ENCODE measurements at places on chromosomes 13 and 19.

- H3K4me3 ChIP-seq = no peak overlapping the region
- H3K27ac ChIP-seq = no peak overlapping the region
These were observed 8.2 kb upstream of the MEIS3 start for GRCh38 chr19:47427241-47428176.

DNA sequence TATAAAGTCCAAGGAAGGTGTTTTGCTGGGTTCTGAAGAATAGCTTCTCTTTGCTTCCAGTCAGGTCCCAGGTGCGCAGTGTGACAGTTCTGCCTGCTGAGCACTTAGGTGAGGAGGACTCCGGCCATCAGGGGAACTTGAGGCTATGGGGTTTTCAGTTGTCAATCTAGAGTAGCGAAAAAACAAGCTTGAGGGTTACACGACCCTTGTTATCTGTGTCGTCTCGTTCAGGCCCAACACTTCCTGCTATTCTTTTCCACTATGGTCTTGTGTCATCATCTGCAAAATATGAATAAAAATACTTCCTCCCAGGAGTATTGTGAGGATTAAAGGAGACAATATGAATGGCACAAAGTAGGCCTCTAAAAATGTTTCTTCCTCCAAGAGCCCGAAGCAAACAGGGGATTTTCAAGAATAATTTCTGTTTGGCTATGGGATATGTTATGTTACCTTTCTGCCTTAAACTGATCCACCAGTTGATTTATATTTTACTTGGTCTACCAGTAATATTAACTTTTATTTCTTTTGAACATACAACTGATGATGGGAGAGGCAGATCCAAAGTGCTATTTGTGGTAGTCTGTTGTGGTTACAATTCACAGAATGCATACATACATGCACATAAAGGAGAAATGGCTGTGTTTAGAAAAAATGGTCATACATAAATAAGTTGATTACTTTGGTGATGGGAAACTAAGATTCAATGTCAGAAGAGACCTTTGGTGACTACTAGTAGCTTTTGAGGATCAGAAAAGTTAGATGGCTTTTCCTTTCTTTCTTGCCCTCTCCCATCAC is 40.5 kb upstream of the RCBTB2 start:
- no peak overlapping the region for H3K4me3 ChIP-seq
- H3K27ac ChIP-seq = no peak overlapping the region
- no peak for DNase-seq
- no peaks in the 10 kb centered on the region for H3K27me3 ChIP-seq
- H3K4me1 ChIP-seq = peaks cover 2% of the 10 kb centered on the region

GRCh38 chr19:30310602-30311263 is 61.5 kb upstream of the ZNF536 start:
- H3K36me3 ChIP-seq = no peaks in the 10 kb centered on the region
- H3K4me3 ChIP-seq = no peak overlapping the region
- H3K27ac ChIP-seq = no peak overlapping the region
- no peak for DNase-seq
- no peaks in the 10 kb centered on the region for H3K4me1 ChIP-seq

DNA sequence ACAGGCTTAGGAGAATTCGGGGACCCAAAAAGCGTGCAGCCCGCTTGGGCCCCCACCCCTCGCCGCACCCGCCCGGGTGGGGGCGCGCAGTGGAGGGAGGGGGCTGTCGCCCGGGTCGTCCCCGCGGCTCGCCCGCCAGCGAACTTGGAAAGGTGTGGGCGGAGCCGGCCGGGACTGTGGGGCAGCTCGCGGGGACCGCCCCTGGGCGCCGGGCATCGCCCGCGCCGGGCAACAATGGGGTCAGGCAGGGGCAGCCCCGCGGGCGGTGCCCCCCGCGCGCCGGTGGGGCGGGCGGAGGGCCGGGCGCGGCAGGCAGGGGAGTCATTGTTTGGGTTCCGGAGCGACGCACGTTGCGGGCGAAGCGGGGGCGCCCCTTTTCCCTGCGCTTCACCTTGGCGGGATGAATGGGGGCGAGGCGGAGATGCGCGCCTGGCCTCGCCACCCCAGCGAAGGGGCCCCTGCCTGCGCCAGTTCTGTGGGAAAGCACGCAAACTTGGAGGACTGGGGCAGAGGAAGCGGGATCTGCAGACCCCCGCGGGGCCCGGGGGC is 647 bp upstream of the KLF12 start:
- H3K27ac ChIP-seq = peak overlapping the region; percentile 87
- H3K36me3 ChIP-seq = no peaks in the 10 kb centered on the region
- H3K27me3 ChIP-seq = no peaks in the 10 kb centered on the region
- peak overlapping the region; percentile 88 for H3K4me3 ChIP-seq
- peaks cover 3% of the 10 kb centered on the region for H3K4me1 ChIP-seq

- no peak for DNase-seq
- H3K4me1 ChIP-seq = no peaks in the 10 kb centered on the region
- peak overlapping the region; percentile 50 for H3K4me3 ChIP-seq
- no peaks in the 10 kb centered on the region for H3K36me3 ChIP-seq
These were observed 748 bp downstream of the RAB4B start for GRCh38 chr19:40778706-40779284.

DNA sequence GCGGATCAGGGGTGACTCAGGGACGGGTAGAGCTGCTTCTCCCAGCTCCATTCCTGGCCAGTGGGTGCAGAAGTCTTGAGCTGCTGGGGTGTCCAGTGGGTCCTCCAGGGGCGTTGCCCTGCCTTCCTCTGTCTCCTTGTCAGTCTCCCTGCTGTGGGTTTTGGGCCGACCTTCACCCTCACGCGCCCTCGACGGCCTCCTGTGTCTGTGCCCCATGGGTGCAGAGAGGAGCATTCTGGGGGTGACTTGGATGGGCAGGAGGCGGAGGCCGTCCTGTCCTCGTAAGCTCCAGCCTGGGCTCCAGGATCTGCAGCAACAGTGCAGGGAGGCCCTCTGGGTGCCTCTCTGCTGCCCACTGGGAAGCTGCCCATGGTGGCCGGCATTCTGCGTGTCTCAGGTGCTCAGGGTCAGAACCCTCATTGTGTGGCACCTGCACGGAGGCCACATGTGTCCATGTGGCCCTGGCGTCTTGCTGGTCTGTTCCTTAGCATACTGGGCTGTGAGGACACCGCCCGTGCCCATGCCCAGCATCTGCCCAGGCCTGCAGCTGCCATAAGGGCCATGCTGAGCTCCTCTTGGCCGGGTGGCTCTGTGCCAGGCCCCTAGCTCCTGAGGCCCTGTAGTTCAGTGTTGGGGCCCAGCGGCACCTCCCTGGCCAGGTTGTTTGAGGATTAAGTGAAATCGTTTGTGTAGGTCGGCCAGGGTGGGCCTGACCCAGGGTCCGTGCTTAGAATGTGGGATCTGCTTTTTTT is 17.3 kb downstream of the DOT1L start:
- no peak overlapping the region for H3K27ac ChIP-seq
- no peaks in the 10 kb centered on the region for H3K27me3 ChIP-seq
- no peak overlapping the region for H3K4me3 ChIP-seq
- no peaks in the 10 kb centered on the region for H3K4me1 ChIP-seq
- DNase-seq = no peak

DNA sequence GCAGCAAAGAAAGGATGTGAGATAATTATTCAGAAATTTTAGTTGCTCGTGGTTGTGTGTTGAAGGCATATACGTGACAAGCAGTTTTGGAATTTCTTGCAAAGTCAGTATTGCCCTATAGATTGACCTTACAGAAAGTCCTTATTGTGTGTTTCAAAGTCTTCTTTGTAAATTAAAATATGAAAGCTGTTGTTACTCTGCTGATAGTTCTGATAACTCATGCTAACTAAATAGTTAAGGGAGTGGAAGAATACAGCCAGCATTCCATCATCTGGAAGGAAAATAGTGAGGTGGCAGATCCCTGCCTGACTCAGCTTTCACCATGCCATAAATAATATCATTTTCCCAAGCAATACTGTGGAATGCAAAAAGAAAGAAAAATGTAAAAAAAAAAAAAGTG is 27.2 kb downstream of the WASF3 start:
- no peaks in the 10 kb centered on the region for H3K36me3 ChIP-seq
- no peak overlapping the region for H3K27ac ChIP-seq
- H3K4me1 ChIP-seq = no peaks in the 10 kb centered on the region
- no peak overlapping the region for H3K4me3 ChIP-seq
- H3K27me3 ChIP-seq = no peaks in the 10 kb centered on the region

- no peaks in the 10 kb centered on the region for H3K36me3 ChIP-seq
- H3K4me3 ChIP-seq = no peak overlapping the region
- no peak for DNase-seq
- H3K27ac ChIP-seq = no peak overlapping the region
- H3K27me3 ChIP-seq = no peaks in the 10 kb centered on the region
- no peaks in the 10 kb centered on the region for H3K4me1 ChIP-seq
These were observed 4.0 kb upstream of the DPF1 start for GRCh38 chr19:38228005-38228377.

DNA sequence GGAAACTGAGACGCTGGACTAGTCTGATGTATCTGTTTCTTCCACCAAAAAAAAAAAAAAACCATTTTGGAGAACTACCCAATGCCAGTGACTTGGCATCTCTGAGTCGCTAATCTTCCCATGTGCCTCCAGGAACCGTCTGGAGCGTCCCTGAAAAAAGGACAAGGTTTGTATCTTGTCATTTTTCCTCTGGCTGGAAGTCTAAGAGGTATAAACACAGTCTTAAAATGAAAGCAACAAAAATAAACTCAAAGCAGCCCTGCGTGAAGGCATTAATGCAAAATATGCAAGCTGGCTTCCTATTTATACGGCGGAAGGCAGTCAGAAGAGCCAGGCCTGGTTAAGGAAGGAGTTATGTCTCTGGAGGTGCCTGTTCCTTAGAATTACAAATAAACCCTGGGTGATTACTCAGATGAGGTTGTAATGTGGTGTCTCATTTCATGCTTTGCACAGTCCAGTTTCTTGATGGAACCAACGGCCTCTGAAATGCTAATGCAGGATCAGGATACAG is 20.3 kb downstream of the ACTN4 start:
- H3K27me3 ChIP-seq = no peaks in the 10 kb centered on the region
- H3K27ac ChIP-seq = peak overlapping the region; percentile 100
- peaks cover 25% of the 10 kb centered on the region for H3K4me1 ChIP-seq
- no peaks in the 10 kb centered on the region for H3K36me3 ChIP-seq

- no peak overlapping the region for H3K27ac ChIP-seq
- no peaks in the 10 kb centered on the region for H3K27me3 ChIP-seq
- no peak overlapping the region for H3K4me3 ChIP-seq
- H3K36me3 ChIP-seq = no peaks in the 10 kb centered on the region
These were observed 24.6 kb downstream of the TPT1 start for GRCh38 chr13:45316338-45316737.

GRCh38 chr19:1782521-1782920 is 29.2 kb downstream of the ONECUT3 start:
- no peak overlapping the region for H3K27ac ChIP-seq
- no peaks in the 10 kb centered on the region for H3K4me1 ChIP-seq
- no peak overlapping the region for H3K4me3 ChIP-seq
- DNase-seq = no peak
- H3K36me3 ChIP-seq = no peaks in the 10 kb centered on the region

All from aorta (tissue), 5 donors.